ENCODE measurements at places on chromosomes 16 and 17.

DNA sequence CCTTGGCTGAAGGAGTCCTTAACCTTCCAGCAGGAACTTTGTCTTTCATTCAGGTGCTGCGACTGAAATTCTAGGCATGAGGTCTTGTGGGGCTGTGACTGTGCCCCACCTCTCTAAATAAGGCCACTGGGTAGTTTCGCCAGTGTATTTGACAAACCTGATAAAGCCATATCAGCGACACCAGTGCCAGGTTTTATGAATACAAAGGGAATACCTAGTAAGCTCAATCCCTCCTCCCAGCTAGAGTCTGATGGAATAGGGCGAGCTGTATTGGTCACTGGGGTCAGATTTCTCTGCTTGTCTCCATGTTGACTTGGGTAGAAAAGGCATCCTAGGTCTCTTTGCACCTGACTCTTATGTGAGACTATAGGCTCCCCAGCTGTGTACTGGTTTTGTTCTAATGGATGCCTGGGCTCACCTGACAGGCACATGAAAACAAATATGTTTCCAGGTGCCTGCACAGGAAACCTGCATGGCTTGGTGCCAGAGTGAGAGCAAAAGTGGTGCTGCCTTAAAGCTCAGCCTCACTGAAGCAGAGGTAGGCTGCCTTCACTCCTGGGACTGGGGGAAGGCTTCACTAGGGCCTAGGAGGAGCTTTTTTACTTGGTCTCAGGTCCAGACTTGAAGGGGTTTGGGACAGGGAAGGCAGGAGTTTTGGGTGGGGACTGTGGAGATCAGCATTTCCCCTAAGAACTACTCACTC is 8.3 kb downstream of the SLC7A6 start:
- no peak for DNase-seq

DNA sequence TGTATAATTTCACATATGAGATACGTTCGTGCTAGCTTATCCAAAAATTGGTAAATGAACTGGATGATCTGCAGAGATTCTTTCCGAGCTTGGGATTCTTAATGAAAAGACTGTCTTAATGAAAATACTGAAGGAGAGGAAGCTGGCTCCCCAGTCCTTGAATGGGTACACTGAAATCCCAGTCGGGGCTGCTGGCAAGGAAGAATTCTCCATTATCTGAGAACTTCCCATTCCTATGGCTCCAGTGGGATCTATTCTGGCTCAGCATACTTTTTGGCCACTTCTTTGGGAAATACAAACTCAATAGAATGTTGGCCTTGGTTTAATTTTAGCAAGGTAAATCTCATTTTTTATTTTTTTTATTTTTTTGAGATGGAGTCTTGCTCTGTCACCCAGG is 23.7 kb upstream of the SLC35B1 start:
- no peak for DNase-seq

GRCh38 chr16:88365244-88365865 is 17.4 kb upstream of the ZNF469 start:
- DNase-seq, result no peak

GRCh38 chr17:51608251-51608933 is 348.0 kb downstream of the UTP18 start:
- no peak for DNase-seq

DNA sequence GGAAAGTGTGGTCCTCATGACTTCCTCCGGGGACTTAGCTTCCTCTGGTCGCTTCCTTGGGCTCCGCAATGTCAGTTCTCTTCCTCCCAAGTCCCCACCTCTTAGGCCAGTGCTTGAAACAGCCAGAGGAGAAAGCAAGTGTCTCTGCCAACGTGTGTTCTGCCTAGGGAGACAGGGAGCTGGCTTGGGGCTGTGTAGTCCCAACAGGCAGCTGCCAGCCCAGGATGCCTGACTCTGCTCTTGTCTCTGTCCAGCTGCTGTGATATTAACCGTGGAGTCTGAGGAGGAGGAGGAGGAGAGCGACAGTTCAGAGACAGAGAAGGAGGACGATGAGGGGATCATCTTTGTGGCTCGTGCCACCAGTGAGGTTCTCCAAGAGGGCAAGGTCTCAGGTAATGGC is 13.5 kb upstream of the PLEKHG4 start:
- no peak for DNase-seq

DNA sequence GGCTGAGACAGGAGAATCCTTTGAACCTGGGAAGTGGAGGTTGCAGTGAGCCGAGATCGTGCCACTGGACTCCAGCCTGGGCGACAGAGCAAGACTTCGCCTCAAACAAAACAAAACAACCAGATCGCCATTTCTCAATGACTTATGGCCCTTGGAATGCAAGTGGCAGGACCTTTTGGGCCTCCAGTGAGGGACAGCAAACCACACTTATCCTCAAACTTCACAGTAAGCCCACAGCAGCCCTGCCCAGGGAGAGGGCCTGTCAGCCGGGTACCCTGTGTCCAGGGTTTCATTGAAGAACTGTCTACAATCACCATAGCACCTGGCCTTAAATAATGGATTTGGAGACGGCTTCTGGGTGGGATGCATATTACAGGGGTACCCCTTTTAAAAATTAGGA is 11.7 kb downstream of the TRAF4 start:
- no peak for DNase-seq

DNA sequence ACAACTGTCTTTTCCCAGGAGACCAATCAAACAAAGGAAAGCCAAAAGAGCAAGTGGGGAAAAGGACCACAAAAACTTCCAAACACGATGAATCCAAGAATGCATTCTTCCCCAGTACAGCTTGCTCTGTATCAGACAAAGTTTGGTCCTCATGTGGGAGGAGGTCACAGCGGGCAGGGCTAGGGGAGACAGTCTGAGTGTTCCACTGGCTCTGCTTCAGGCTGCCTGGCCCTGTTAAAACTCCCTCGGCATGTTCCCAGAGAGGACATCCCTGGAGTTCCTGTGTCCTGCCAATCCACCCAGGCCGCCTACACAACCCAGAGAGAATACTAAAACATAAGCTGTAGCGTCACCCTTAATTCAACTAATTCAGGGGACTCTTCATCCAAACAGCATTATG is 415.1 kb upstream of the DYNLRB2 start:
- DNase-seq, result no peak

DNA sequence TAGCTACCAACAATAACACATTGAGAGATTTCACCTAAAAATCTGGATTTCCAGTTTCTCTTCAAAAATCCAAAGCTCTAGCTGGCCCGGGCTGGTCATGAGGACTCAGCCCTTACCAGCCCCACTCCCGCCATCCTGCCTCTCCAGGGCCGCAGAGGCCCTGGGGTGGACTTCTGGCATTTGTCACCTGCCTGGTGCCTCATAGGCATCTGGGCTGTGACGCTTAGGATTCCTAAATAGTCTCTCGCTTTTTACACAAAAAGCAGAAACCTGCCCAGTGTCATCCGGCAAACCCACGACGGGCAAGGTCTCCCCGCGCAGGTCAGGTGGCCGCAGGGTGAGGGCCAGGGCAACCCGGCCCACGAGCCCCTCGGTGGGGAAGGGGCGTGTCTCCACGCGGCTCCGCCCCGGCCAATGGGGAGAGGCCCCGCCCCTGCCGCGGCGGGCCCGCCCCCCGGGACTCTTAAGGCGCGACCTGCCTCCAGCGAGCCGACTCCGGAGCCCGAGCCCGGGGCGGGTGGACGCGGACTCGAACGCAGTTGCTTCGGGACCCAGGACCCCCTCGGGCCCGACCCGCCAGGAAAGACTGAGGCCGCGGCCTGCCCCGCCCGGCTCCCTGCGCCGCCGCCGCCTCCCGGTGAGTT is at the start of gene VASN:
TSS of gene VASN (plus strand) at position 492 of the 644 bp plus-strand sequence. CDS start 9,030 bp downstream, outside the sequence.
- DNase-seq, result peak; percentile 46

DNA sequence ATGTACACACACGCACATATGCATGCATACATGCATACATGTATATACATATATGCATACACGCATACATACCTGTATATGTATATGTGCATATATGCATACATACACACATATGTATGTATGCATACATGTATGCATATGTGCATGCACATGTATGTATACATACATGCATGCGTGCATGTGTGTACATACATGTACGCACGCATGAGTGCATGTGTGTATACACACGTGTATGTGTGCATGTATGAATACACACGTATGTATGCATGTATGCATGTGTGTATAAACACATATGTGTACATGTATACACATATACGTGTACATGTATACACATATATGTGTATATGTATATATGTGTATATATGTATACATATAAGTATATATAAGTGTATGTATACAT is 28.5 kb upstream of the DLX3 start:
- DNase-seq, result no peak

- DNase-seq, result no peak
Observed at GRCh38 chr16:1003391-1004347, 22.1 kb downstream of the SOX8 start.

GRCh38 chr17:63436523-63437110 is 9.5 kb downstream of the CYB561 start:
- DNase-seq, result no peak

GRCh38 chr17:1909985-1910384 is 80.2 kb downstream of the RPA1 start:
- no peak for DNase-seq

DNA sequence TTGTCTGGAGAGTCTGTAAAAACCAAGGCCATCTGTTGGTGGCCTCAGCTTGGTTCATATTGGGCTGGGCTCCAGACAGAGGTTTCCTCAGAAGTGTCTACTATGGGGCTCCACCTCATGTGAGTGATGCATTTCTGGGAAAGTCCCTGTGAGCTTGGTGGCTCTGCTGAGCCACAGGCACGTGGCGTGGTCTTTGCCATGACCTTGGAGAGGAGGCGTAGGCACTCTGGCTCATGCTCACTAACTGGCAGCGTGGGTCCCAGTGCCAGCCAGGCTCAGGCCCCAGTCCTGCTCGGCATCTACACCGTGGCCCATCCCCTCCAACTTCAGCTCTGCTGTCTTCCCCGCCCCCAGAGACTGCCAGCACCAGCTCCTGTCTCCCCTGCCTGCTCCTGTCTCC is 10.7 kb upstream of the SMTNL2 start:
- DNase-seq, result no peak

GRCh38 chr16:23784811-23785447 is 30.1 kb downstream of the CHP2 start:
- DNase-seq, result no peak

DNA sequence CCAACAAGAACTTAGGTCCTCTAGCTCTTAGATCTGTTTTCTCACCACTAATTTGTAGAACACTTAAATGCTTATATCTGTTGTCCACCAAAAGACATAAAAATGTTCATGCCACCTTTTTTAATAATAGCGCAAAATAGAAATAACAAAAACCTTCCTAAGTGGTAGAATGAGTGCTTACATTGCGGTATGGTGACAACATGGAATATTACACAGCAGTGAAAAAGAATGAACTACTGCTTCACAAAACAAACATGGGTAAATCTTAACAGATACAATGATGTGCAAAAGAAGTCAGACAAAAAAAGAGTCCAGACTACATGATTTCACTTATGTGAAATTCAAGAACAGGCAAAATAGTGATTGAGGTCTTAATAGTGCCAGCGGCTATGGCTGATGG is 351.1 kb downstream of the CA10 start:
- no peak for DNase-seq

DNA sequence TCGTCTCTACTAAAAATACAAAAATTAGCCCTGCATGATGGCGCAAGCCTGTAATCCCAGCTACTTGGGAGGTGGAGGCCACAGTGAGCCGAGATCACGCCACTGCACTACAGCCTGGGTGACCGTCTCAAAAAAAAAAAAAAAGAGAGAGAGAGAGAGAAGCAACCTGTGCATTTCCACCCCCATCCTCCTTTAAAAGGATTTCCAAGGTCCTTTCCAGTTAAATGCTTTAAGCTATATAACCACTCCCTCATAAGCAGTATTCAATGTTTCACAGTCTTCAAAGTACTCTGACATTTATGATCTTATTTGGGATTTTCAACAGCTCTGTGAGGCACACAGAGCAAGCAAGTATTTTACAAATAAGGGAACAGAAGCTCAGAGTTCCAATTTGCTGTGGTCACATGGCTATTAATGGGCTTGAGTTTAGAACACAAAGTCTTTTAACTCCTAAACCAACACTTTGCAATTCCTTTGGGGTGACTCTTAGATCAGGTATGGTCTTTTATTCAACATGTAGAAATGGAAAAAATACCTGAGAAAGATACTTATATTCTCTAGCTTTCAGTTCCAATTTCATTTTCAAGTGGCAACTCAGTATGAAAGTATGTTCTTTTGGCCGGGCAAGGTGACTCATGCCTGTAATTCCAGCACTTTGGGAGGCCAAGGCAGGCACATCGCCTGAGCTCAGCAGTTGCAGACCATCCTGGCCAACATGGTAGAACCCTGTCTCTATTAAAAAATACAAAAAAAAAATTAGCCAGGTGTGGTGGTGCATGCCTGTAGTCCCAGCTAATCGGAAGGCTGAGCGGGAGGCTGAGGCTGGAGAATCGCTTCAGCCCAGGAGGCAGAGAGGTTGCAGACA is 31.3 kb downstream of the SPOP start:
- DNase-seq, result peak; percentile 53

DNA sequence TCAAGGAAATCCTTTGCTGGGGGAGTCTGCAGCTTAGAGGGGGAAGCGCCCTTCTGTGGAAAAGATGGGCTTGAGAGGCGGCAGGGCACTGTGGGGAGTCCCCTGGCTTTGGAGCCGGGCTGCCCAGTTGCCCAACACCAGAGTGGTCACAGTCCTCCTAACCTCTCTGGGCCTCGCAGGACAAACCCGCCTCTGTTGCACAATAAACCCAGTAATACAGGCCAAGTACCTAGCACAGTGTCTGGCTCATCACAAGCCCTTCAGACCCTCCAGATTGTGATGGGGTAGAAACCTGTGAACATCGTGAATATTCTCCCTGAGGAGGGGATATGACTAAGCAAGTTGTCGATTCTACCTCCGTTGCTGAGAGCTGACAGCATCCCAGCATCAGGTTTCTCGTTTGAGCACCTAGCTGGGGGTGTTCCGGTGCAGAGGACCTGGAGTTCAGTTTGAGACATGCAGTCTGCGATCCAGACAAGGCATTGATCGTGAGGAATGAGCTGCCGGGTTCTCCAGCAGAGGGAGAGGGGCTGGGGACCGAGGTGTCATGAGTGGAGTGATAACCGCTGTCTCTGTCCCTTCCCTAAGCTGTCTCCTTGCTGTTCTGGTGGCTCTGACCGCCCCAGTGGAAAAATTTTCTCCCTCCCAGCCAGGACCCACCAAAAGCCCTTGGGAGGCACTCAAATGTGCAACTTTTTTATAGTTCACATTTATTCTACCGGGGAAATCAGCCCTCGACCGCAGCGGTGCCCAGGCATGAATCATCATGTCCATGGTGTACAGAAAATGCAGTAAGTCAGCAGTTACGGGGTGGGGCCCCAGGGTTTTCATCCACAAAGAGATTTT is 161.9 kb downstream of the WSCD1 start:
- peak; percentile 59 for DNase-seq

DNA sequence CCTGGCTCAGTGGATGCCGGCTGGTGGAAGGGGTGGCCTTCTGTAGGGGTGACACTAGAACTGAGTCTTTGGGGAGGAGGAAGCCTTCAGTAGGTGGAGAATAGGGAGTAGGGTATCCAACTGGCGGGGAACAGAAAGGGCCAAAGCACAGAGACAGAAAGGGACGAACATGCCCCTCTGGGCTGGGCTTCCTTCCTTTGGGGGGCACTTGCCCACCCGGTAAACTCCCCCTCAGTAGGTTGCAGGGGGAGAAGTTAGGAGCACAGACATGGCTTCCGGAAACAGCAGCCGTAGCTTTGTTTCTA is 774 bp downstream of the ENGASE start:
- DNase-seq, result no peak

GRCh38 chr17:57106107-57106835 is 21.2 kb downstream of the AKAP1 start:
- no peak for DNase-seq
